Glutamatergic neuron (in vitro differentiated cells): ENCODE measurements at places on chromosomes 2 and 18. TPM values are rescaled to one million over a fixed set of nuclear protein-coding genes. Genes with fewer than 3 reads are reported as not detected.

- no peak for DNase-seq
Measured at GRCh38 chr2:78262713-78263375, 740.7 kb upstream of the LRRTM4 start.

DNA sequence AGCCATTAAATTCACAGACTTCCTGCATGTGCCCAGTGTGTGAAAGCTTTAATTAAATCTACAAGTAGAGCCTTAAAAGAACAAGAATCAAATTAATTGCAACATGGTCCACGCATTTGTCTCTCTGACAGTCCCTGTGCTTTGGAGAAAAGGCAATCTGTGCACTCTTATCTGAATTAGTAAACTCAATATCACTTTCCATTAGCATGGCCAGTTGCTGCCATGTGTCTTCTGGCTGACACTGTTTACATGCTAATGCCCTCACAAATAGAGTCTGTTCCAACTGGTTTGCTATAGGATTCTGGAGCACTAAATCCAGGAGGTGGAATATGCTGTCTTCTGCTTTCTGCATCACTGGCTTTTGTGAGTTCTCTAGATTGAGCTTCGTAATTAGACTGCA is 434.5 kb upstream of the RAB12 start:
- DNase-seq, result peak; percentile 37

DNA sequence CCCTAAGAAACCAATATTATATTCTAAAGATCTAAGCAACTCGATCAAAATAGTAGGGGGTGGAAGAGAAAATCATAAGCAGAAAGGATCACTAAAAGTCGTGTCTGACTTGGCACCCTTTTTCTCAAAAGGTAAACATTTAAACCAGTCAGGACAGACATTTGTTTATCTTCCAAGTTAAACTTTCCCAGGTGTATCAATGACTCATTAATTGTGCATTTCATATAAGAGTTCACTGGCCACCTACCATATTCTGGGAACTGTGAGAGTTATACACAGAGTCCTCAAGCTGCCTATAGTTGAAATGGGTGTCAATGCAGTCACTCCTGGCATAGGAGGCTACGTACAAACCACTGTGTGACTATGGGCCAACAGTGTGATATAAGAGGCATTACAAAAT is 4.8 kb upstream of the ACVR1 start:
- no peak for DNase-seq

- no peak for DNase-seq
Measured at GRCh38 chr2:185618625-185619024, 120.0 kb upstream of the FSIP2 start.

DNA sequence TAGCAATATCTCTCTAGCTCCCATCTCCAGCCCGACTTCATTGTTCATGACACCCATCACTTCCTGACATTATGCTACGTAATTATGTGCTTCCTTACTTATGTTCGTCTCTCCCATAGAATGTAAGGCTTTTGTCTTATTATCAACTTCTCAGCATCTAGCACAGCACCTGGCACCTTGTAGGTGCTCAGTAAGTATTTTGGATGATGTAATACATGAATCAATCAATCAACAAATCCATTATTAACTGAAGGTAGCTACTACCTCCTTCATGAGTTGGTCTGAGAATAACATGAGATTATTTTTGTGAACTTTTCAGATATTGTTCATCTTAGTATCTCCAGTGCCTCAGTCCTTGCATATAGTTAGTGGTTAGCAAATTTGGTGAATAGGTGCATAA is 109.3 kb downstream of the EN1 start:
- DNase-seq, result no peak

DNA sequence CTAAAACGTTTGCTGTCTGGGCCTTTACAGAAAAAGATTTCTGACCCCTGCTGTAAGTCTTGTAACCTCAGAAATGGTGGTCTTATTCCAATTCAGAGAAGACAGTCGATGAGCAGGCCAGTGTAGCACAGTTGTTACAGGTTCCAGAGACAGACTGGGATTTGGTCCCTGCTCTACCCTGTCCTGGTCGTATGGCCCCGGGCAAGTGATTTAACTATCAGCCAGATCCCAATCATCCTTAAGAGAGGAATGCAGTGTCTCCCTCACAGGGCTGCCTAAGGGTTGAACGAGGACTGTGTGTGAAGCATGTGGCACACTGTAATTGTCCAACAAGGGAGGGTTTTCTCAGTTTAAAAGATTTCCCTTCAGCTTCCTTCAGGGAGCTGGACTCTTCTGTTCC is 47.2 kb downstream of the HK2 start:
- no peak for DNase-seq

- no peak for DNase-seq
Measured at GRCh38 chr2:22701561-22702160, 683.3 kb upstream of the KLHL29 start.

DNA sequence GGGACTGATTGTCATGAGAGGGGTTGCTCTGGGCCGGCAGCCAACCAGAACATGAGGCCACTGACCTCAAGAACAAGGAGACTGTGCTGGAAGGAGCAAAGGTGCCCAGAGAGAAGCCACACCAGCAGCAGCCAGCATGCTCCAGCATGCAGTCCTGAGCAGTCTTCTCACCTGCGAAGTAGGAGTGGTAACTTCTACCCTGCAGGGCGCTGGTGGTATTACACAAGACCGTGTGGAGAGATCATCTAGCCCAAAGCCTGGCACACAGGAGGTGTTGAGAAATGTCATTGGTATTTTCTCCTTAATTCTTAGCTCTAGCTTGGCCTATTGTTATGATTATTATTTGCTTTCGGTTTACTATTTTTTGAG is 132.7 kb downstream of the TSN start:
- no peak for DNase-seq

DNA sequence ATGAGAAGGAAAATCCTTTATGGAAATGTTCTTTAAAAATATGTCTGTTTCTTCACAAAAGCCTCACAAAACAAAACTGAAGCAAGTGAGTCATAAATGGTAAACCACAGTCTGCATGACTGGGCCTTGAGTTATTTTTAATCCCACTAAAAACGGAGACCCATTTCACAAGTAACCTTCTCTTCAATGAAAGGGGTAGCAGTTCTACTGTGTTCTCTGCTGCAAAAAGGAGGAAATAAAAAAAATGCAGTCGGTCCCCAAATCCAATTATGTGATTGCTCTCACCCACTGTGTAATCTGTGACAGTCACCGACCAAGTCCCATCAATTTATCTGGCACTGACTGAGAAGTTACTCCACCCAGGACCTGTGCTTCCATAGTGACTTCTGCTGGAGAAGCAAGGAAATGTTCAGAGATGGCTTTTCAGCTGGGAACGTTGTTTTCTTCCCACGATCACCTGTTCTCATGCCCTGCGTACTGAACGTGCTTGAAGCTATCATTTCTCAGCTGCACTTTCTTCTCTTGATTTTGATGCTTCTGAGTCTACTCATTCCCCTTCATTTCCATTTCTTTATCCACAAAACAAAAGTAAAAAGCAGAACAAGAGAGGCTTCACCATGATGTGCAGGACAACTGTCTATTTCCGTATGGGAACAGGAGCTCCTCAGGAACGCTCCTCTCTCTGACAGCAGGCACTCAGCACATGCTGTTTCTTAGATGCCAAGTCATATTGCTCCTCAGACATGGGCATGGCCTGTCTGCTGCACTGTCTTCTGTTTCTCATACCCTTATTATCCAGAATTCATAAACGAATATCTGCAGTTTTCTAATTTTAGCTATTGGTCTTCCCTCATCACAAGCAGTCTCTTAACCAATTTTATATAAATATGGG is 80.0 kb upstream of the TMEM200C start:
- DNase-seq, result no peak

GRCh38 chr2:219739066-219739465 is 111.6 kb downstream of the SLC4A3 start:
- no peak for DNase-seq

GRCh38 chr2:70009762-70010575 is 48.5 kb upstream of the ASPRV1 start:
- DNase-seq, result no peak

DNA sequence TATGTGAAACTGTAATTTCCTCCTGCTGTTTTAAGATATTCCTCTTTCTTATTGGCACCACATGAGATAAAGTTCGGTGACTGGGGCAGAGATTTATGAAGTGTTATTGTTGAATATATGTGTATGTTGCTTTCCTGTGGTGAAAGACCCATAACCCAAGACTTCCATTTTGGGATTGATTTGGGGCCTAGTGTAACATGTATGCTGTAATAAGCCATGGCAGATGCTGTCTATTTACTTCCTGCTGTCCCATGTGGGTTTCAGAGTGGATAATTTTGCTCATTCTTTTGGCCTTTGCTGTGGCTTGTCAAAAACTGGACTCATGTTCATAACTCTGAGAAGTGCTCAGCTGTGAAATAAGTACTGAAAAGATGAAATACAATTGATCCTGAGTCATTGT is 10.8 kb upstream of the MYO1B start:
- no peak for DNase-seq

DNA sequence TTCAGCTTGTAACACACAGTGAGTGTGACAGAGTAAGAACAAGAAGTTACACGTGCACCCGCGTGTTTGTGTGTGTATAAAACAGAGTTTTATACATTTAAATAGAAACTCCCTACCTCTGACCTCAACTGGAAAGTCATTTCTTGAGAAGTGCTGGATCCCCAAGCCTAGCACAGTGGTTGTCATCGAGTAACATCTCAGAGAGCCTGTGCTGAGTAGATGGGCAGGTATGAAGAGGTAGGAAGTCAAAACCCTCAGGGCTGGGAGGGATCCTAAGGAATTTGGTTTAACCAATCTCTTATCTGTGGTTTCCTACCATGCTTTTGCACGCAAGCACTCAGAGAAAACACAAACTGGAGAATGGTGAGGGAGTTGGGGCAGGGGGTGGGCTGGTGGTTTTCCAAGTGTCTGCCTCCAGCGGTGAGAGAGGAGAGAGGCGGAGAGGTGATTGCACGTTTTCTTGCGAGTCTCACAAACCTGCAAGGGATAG is 9.2 kb downstream of the ACOXL start:
- no peak for DNase-seq

DNA sequence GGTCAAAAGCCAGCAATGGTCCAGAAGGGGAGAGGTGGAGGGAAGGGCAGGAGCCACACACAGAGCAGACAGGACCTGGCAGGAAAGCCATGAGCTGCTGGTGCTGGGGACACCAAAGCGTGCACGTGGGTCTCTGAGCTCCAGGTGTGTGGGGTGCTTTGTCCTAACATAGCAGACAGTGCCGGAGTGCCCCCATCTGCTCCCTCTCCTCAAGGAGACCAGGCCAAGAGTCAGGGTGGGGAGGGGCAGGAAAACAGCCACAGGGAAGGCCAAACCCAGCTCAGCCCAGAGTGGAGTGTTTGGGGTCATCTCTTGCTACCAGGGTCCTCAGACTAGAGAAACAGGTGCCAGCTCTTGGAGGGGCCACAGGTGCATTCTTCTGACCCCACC is 4.2 kb upstream of the GPC1 start:
- no peak for DNase-seq

- no peak for DNase-seq
Measured at GRCh38 chr2:139773720-139774277, 993.6 kb upstream of the NXPH2 start.

DNA sequence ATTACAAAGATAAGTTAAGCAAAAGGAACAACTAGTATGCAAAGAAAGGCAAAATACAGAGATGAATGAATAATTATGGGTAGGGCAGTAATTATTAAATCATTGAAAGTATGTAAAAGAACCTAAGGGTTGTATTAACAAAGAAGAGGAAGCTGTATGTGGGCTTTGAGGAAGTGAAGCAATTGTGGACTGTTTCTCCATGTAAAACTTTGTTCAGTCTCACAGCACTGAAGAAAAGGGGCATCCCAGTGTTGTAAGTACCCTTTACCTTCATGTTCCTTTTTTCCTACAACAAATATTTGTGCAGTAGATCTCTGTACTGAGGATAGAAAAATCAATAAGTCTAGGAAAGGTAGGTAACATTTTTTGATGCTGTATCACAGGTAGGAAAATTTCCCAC is 388.7 kb upstream of the NRP2 start:
- DNase-seq, result no peak

DNA sequence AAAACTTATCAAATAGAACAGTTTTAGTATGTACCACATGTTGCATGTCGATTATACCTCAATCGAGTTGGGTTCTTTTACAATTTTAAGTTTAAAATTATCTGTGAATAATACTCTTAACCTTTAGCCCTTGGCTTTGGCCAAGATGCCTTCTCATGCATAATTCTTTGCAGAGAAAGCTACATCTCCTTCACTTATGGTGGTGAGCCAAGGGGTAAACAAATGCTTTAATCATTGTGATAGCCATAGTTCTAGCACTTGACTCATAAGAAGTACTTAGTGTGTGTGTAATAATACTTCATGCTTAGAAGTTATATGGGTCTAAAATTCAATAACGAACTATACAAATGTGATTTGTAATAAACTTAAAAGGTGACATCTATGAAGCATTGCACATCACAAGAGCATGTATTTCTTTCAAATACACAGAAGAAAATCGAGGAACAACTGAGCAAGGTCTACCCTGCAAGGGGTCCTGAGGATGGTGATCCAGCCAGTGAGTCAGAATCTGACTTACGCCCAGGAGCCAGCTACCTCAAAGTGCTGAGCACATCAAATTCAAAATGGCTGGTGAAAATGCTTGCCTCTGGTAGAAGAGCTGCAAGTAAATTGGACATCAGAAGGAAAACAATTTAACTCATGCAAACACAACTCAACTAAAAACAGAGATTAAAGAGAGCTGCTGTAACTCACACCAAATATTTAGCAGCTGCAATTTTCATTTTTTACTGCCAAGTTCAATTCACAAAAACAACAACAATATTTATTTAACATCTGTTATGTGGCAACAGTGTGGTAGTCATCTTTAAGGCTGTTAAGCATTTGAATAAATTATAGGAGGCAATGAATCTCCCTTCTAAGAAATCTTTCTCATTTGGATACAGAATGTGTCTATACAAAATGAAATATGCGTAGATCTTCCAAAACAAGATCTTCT is 23.8 kb upstream of the TTC39C start:
- DNase-seq, result no peak

DNA sequence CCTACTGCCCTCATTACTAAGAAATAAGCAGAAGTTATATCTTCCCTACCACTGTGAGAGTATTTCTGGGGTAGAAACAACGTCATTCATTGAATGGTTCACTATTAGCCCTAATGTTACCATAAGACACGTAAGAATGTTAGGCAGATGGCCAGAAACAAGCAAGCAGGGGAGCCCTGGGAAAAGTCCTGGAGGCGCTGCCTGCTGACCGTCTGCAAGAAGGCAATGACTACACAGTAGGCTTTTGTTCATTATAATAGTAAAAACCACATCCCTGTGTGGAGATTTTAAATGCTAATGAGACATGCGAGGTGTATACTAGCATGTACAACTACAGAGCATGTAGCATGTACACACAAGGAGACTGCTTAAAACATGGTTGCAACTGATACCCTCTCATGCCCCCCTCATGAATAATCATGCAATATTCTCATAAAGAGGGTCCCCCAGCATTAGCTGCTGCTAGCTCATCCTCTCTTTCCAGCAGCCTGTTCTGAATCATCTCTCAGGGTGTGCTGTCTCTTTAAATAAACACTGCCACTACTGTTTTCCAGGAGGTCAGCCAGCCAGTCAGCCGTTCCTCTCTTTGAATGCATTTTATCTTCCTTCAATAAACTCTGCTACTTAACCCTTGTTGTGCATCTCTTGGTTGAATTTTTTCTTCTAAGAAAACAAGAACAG is 23.6 kb downstream of the SUCLG1 start:
- no peak for DNase-seq

- DNase-seq, result no peak
Measured at GRCh38 chr2:71927757-71928715, 219.6 kb downstream of the CYP26B1 start.

The PRR30 gene
- not detected for total RNA-seq

The C1QL2 gene
- not detected for total RNA-seq

The IL36RN gene
- not detected for total RNA-seq

The GPAT2 gene
- 0.47 TPM for total RNA-seq

The RNF125 gene
- total RNA-seq, result 1.5 TPM

The GREB1 gene
- 134 TPM for total RNA-seq

The HAT1 gene
- total RNA-seq, result 19.9 TPM
